NCI-H1436 treated with DMSO at 0.1 percent for 48 hours (cell line): ENCODE measurements at places on chromosomes 7 and 10.

DNA sequence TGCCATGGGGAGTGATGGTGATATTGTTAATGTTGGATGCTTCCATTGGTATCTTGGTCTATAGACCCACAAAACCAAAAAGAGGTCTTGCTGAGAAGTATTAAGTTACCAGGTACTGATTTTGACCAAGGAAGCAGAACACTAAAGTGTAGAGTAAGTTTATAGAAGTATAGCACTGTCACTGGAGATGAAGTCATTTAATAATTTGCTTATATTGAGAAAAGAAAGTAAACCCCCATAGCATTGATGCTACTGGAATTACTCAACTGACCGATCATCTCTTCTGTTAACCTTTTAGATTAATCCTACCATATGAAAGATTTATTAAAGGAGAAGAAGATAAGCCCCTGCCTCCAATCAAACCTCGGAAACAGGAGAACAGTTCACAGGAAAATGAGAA, 183.2 kb downstream of the RTKN2 start:
- no peak for DNase-seq

DNA sequence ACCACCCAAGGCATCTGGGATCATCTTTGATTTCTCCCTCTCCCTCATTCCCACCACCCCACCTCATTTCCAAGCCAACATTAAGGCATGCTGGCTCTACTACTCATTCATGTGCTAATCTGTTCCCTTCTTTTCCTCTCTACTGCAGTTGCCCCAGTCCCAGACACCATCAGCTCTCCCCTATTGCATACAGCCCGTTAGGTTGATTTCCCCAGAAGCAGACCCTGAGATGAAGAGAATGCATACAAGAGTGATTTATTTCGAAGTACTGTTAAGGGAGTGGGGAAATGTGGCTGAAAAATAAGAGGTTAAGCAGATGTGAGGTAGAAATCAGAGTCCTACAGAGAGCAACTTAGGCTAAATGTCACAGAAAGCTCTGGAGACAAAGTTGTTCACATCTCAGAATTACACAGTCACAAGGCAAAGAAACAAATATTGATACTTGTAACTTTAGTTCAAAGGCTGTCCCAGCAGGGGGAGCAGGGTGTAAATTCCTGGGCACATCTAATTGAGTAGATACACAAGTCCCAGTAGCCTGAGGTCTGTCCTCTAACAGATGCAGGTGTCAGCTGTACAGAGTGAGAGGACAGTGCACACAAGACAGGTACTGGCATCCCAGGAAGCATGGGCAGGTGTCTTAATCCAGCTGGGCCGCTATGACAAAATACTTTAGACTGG, 20.9 kb downstream of the AKR1D1 start:
- DNase-seq, result no peak

- DNase-seq, result no peak
Measured at GRCh38 chr10:69661414-69662172, 31.5 kb downstream of the FAM241B start.

DNA sequence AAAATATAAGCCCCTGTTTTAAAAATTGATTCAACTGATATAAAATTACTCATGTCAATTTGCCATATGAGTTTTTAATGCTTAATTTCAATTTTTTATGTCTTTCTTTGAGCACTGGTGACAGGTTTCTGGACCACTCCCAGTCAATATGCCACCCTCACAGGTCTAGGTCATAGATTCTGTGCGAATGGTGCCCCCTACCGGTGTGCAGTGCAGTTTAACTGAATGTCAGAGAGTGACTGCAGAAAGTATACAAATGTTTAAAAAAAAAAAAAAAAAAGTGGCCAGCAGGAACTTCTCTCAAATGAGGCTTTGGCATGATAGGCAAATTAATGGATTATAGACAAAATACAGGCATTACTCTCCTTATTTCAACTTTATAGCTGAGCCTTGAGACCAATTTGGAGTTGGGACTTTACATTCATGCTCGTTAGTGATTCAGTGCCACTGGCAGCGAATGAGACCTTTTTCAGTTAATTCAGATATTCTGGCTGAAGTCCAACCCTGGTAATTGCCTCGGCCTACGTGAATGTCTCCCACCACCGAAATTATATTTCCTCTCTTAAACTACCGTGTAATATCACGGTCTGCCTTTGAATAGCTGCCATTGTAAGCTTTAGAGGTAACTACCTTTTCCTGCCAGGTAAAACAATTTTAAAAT, 427.6 kb downstream of the PHTF2 start:
- no peak for DNase-seq

- no peak for DNase-seq
Measured at GRCh38 chr10:17586821-17587234, 30.3 kb downstream of the HACD1 start.

DNA sequence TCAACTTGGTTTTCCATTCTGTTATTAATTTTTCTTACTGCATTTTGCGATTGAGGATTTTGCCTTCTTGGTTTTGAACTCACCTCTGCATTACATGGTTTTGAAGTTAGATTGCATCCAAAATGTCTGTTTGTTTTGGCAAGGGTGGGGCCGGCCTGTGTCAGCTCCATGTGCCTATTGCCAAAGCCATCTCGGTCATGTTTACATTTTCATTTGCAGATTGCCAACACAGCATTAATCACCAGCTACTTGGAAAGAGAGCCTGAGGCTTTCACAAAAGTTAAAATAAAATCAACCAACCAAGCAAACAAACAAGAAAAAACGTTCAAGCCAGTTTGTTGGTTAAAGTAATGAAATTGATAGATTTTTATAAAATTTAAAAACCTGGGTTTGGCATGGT, 695.8 kb downstream of the TYW1 start:
- no peak for DNase-seq

GRCh38 chr10:70605161-70605560, 2.6 kb upstream of the PRF1 start:
- no peak for DNase-seq

- DNase-seq, result no peak
Measured at GRCh38 chr7:17725821-17726220, 214.5 kb downstream of the SNX13 start.

- no peak for DNase-seq
Measured at GRCh38 chr7:1505731-1506550, 1.8 kb upstream of the INTS1 start.

DNA sequence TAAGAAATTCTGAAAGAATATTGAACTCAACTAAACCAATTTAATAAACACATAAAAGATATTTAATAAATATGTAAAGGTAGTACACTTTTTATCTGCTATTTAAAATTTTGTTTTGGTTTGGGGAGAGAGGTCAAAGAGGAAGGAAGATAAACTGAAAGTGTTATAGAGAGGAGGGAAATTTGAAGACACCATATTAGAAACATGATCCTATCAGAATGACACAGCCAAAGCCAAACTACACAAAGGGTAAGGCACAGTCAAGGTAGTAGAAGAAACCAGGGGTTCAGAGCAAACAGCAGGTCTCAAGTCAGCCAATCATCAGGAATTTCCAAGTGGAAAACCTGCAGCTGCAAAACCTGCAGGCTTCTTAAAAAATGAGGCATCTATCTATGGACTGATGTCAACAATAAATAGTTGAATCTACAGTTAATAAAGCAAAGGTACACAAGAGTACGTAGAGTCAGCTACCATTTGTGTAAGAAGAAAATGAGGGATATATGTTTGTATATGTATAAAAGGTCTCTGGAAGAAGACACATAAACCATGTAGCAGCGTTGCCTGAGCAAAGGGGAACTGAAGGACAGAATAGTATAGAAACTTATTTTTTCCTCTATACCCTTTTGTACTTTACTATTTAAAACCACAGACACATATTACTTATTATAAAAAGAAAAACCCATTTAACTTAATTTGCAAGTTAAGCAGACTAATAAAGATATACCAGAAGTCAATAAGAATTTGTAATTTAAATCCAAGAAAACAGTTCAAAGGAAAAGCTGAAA, 10.0 kb downstream of the ZNF800 start:
- no peak for DNase-seq

DNA sequence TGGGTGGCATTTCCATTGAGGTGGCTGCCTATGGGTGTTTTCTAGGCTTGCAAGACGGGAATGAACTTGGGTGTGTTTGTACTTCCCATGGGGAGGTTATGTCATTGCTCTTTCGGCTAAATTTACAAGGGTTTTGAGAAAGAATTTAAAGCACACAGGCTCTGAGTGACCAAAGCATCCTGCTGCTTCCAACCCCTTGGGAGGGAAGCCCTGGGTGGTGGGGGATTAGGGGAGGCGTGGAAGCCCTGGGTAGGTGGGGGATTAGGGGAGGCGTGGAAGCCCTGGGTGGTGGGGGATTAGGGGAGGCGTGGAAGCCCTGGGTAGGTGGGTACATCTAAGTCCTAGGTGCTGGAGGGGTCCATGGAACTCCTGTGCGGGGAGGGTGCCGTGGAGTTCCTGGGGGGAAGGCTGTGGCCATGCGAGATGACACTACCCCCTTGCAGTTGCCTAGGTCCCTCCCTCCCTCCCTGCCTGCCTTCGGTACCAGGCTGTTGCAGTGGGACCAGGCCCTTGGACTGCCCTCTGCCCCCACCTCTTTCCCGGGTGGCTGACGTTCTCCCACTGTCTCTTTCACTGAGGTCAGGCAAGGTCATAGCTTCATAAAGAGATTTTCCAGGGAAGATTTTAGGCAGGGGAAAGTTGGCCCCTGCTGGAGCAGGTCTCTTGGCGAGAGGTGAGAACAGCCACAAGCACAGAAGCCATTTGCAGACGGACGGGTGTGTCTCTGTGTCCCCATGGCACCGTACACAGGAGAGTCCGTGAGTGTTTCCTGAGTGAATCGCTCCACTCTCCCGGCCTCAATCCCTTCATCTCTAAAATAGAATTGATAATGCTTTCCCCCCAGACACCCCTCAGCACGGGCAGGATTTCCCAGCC, 19.5 kb downstream of the PRF1 start:
- no peak for DNase-seq

DNA sequence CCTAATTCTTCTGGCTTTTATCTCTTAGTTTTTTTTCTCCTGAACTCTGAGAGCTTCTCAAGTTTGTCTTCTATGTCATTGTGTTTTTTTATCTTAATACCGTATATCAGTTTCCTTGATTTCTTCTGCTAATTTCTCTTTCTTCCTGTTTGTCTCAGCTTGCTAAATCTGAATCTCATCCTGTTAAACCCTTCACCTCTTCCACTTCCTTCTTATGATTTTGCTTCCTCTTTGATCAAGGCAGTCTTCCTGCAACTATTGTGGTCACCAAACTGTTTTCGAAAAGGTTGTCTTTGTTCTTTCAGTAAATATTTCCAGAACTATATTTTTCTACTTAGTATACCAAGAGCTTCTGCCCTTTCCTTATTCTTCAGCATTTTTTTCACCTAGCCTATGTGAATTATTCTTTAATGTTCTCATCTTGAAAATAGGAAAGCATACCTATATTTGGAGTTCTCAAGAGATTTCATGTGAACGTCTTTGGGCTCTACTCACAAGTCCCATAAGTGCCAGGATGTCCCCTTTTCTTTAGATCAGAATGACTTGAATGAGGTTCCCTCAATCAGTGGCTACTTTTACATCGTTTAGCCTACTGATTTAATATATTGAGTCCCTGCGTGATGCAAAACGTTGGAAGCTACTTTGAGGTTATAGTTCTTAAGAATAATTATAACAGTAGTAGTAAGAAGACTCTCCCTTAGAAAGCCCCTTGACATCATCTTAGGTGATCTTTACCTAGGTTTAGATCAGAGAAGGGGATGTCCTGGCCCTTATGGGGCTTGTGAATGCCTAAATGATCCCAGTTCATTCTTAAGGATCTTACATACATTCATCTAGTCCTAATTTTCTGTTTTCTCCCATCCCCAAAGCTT, 415.4 kb upstream of the AUTS2 start:
- DNase-seq, result no peak

DNA sequence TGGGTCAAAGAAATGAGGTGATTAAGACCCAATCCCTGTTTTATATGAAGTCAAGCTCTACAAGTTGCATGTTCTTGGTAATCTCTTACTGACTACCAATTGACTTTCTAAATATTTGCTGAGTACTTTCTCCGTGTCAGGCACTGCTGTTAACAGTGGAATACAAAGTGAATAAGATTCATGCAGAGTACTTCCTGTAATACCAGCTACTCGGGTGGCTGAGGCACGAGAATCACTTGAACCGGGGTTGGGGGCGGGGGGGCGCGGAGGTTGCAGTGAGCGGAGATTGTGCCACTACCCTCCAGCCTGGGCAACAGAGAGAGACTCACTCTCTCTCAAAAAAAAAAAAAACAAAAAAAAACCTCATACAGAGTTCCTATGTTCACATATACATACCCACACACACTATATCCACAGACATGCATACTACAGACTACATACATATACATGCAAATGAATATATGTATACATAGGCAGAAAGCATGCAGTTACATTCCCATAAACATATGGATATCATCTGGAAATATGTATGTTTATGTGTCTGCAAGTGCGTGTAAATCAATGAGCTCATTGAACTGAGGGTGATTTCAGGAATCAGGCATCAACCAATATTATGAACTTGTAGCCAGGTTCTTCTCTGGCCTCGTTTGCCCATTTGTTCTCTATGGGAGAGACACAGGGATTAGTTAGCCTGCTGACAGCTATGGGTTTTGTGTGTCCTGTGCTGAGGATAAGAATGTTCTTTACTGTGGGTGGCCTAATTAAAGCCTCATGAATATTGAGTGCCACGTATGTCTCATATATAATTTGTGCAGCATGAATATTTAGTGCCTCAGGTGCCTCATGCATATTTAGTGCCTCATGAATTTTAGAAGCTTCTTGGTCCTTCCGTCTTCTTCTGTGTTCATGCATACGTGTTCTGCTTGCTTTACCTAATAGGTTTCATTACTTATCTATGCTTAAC, 73.9 kb downstream of the BICC1 start:
- DNase-seq, result no peak

- no peak for DNase-seq
Measured at GRCh38 chr10:35377050-35377728, 40.9 kb downstream of the CCNY start.

DNA sequence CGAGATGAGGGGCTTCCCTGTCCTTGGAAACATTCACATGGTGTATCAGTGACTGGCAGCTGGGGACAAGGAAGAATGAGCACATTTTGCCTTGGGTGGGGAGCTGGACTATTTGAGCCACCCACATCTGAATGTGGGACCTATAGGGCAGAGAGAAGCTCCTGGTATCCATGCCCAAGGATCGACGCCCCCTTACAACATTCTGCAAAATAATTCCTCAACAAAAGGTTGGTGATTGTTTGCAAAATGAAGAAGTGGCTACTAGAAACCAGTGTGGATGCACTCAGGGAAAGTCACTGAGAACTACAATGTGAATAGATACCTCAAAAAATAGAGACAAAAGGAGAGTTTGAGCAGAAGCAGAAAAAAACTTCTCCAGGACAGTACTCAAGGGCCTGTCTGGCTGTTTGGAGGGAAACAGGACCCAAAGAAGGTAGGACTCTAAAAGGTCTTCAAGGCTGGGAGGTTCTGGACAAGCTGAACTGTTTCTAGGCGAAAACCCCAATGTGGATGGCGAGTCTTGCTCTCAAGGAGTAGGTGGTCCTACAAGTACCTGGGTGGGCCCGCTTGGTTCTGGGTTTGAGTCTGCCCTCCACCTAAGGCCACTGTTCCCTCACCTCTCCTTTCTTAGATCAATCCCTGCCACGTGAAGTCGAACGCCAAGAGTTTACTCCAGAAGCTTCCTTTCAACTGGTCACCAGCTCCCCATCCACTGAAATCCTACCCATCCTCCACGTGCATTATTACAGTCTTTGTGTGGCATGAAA, 125.0 kb upstream of the ZNF746 start:
- no peak for DNase-seq

GRCh38 chr7:5435291-5436002, 11.8 kb upstream of the TNRC18 start:
- DNase-seq, result no peak

- DNase-seq, result no peak
Measured at GRCh38 chr7:143393267-143394041, 12.3 kb downstream of the ZYX start.
